NCI-H2227 treated with DMSO at 0.1 percent for 48 hours (cell line): ENCODE measurements at places on chromosomes 1 and 21.
A peak's percentile ranks its signal among the peaks of the same experiment; 100 is the strongest.

DNA sequence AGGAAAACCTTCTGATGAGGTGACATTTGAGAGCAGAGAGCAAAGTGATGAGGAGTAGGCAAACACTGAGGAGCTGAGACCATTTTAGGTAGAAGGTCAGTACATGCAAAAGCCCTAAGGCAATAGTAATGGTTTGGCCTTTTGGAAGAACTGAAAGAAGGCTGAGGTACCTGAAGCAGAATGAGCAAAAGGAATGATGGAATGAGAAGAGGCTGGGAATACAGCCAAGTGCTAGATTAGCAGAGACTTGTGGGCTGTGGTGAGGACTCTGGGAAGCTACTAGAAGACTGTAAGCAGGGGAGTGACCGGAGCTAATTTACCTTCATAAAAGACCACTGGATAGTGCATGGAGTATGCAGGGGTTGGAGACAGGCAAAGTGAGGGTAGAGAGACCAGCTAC, 77.9 kb downstream of the GFI1 start:
- no peak for DNase-seq

- no peak for DNase-seq
Observed at GRCh38 chr1:198713081-198713480, 74.2 kb downstream of the PTPRC start.

DNA sequence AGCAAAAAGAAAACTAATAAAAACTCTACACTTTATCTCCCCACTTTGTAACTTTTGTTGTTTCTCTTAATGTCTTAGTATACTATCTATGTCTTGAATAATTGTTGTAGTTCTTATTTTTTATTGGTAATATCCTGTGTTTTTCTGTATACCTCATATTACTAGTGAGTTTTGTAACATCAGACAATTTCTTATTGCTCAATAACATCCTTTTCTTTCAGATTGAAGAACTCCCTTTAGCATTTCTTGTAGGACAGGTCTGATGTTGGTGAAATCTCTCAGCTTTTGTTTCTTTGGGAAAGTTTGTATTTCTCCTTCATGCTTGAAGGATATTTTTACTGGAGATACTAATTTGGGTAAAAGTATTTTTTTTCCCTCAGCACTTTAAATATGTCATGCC, 79.8 kb upstream of the LRRC8B start:
- no peak for DNase-seq

GRCh38 chr1:2134266-2134620, 60.3 kb downstream of the FAAP20 start:
- no peak for DNase-seq

DNA sequence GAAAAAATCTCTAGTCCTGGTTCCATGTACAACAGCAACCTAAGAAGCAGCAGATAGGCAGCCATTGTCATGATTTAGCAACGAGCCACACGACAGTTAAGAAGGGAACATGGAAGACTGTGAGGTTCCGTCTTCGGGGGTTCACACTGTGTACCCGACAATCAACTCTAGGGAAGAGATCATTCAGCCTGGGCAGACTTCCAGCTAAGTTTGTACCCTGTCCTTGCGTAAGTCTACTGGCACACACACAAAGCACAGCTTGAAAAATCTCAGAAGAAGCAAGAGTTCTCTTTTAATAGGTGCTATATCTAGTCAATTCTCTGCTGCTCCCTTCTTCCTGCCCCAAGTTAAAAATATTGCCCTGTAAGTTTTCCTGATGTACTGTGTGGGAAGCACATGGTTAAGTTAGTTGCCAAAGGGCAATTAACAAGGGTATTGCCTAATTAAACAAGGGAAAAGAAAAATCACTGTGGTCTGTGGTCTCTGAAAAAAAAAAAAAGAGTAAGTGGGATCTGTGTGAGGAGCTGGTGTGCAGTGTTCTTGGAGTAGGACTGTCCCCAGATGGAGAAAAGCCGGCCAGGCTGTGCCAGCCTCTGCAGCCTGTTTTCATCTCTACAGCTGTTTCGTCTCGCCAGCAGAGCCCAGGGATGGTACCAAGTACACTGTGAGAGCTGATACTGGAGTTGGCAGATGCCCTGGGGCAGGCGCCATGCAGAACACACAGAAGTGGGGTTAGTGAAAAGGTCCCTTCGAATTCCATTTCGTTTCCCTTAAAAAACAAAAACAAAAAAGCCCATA, 6.4 kb upstream of the MYBPHL start:
- no peak for DNase-seq

DNA sequence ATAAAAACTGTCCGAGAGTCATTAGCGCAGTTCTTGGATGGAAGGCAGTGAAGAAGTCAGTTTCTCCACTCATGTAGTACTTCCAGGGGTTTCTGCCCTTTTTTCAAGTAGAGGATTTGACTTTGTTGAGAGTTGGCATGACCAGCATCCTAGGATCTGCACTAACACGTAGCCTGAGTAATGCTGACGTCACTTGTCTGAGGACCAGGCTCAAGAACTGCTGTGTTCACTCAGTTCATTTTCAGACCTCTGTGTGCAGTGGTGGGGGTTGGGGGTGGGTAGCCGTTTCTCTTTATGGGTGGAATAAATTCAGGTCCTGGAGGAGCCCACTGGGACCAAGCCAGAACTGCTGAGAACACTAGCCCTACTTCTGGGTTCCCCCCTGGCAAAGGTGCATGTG, 53.3 kb downstream of the MRPS6 start:
- DNase-seq, result no peak

GRCh38 chr1:23291706-23292105, 52.4 kb downstream of the HNRNPR start:
- DNase-seq, result no peak

DNA sequence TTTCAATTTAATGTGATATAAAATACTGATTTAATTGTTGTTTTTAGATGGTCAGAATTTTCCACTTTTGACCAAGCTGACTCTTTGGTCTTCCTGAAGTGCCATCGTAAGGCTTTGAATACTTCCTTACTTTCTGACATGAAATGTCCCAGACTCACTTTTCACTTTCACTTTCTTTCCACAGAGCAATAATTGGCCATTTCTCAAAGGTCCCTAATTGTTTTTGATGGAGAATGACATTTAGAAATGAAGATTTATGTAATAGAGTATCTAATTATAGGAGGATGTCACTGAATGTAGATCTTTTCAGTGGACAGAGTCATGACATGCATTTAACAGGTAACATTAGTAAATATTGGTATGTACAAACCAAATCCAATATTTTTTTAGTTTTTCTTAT, 1141.6 kb downstream of the KCNT2 start:
- no peak for DNase-seq

- no peak for DNase-seq
Observed at GRCh38 chr1:166925810-166926478, 49.4 kb downstream of the ILDR2 start.

GRCh38 chr1:2447276-2448097, 28.6 kb upstream of the PLCH2 start:
- no peak for DNase-seq

- peak; percentile 88 for DNase-seq
Observed at GRCh38 chr1:223403184-223403815, 10.1 kb downstream of the CCDC185 start.
